ENCODE measurements at places on chromosomes 4 and X.

- DNase-seq = no peak
These were observed 24.1 kb downstream of the ATOH1 start for GRCh38 chr4:93852680-93853079.

GRCh38 chrX:4741024-4741423 is 1027.6 kb upstream of the PRKX start:
- DNase-seq = no peak

DNA sequence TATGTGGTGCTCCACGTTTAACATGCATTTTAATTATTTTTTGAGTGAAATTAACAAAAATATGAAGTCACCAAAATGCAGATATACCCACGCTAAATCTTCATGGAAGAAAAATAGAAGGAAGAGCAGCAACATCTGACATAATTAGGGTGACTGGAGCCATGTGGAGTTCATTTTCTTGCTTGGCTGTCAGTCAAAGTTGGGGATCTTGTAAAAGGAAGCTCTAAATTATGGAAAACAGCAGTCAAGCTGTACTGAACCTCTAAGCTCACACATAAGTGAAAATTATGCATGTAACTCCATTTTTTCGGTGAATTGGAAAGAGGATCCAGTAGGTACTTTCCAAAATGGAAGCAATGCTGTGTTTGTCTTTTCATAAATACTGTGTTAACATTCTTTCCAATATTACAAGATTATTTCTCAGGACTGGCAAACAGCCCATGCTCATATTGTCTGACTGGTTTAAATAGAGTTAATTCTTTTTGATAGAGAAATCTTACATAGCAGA is 9.7 kb upstream of the PDGFC start:
- DNase-seq = no peak

- DNase-seq = no peak
These were observed 56.0 kb downstream of the SPRY1 start for GRCh38 chr4:123452616-123453015.

DNA sequence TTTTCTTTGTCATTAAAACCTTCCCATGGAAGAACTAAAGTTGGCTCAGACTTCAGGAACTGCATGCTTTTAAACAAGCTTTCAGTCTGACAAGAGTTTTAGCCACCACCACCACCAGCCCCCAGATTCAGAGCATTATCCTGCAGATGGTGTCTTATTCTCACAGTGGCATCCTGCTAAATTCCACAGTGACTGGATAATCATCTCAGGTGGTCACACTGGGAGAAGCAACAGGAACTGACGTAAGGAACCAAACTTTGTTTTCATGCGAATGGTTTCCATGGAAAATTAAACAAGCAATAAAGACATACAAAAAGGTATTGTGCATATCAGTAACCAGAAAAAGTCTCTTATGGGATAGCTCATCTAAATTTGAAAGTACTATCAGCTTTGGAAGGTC is 370.7 kb downstream of the FBXW7 start:
- no peak for DNase-seq

DNA sequence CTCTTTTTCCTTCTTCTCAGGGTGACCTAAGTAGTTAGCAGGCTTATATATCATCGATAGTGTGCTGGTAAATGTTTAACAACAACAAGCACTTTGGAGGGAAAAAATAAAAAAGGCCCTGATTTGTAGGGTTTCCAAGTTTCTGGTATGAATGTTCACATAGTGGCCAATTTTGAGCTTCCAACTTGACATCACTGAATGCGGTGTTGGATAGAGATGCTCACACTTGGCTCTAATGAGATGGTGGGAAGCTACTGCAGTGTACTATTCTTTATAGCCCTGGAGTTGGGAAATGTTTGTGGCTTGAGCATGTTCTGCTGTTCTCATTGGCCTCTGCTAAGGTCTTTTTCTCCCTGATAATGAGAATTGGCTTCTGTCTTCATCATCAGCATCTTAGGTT is 875.3 kb downstream of the PCDH7 start:
- no peak for DNase-seq

- no peak for DNase-seq
These were observed 202.5 kb upstream of the KLF8 start for GRCh38 chrX:56029691-56030090.

- DNase-seq = no peak
These were observed 115.2 kb upstream of the LNX1 start for GRCh38 chr4:53706422-53707032.

DNA sequence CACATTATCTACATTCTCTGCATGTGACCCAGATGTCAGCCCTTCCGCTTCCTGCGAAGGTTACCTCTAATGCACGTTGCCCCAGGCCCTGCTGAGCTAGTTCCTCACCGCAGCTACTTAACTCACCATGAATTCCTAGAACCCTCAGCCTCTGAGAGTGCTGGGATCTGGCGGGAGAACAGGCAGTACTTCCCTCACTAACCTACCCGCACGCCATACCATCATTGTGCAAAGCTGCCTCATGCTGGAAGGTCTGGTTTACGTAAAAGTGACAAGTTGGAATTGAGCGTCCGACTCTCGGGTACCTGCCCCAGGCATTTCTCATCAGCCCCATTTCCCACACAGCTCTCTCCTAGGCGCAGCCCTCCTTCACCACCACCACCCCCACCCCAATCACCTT is 6.3 kb downstream of the SLC25A4 start:
- DNase-seq = no peak

- no peak for DNase-seq
These were observed 16.2 kb downstream of the BOD1L1 start for GRCh38 chr4:13611283-13611842.

DNA sequence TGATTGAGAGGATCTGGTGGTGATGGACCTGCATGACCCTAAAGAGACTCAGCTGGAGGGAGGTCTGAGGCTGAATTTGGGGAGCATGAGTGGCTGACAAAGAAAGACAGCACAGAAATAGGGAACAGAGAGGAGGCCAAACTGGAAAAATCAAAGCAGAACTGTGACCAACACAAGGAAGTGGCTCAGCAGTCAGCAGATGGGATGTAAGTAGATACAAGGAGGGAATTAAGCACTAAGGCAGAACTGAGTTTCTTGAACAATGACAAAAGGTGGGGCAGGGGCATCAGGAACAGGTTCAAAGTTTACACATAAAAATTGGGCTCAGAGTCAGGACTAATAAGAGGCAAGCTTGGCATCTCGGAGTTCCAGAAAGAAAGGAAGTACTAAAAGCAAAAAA is 144.3 kb upstream of the KLF3 start:
- DNase-seq = no peak

GRCh38 chrX:1239681-1240142 is 27.3 kb upstream of the CRLF2 start:
- no peak for DNase-seq

- DNase-seq = no peak
These were observed 37.1 kb upstream of the PLAC8 start for GRCh38 chr4:83151651-83152050.

DNA sequence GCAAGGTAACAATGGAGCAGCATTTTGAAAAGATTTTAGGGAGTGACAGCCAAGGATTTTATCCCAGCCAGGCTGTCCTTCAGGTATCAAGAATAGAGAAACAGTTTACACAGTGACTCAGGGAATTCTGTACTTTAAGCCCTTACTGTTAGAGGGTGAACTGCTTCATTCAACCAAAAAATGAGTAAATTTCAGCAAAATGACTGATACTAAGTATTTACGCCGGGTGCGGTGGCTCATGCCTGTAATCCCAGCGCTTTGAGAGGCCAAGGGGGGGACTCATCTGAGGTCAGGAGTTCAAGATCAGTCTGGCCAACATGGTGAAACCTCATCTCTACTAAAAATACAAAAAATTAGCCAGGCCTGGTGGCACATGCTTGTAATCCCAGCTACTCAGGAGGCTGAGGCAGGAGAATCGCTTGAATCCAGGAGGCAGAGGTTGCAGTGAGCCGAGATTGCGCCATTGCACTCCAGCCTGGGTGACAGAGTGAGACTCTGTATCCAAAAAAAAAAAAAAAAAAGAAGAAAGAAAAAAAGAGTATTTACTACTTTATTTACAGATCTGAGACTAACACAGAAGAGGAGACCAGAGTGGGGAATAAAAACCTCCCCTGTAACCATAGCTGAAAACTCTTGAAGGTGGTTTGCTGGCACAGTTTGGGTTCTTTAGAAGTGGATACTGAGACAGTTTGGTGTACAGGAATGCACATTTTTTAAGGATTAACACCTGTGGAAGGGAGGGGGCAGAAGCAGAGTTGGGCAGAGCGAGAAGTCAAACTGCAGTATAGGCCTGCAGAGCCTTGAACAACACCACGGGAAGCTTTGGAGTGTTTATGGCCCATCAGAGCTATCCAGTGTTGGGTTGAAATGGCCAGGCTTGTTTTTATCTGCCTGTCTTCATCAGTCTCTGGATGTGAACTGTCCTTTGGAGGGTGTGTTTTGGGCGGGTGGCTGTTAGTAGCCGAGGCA is 40.5 kb downstream of the TMEM131L start:
- peak; percentile 47 for DNase-seq

DNA sequence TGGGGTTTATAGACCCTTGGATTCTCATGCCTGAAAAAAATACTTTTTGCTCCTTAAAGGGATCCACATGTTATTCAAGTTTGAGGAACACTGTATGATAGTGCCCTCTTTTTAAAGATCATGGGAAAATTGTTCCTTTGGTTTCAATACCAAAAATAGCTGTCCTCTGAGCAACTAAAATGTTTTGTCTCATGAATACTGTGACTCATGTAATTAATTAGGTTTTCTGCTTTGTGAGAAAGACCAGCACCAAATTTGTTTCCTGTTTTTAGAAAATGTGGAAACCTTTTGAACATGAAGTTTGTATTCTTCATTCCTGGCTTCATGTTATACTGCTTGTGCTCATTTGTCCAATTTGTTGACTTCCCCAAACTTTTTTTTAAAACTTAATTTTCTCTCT is 127.6 kb upstream of the SH3RF1 start:
- no peak for DNase-seq

DNA sequence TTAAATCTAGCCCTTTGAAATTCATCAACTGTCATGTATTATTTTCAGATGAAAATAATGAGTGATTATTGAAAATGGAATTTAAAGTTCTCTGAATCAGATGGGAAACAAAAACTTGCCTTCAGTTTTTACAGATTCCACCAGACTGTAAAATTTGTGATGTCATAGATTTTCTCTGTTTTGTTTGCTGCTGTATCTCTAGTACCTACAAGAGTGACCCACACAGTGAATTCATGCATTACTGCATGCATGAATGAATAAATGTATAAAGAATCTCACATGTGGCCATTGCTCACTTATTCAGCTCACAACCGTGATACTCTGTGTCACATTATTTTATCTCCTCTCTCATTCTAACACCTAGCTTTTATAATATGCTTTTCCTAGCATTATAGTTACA is 532.2 kb upstream of the AGA start:
- DNase-seq = no peak

DNA sequence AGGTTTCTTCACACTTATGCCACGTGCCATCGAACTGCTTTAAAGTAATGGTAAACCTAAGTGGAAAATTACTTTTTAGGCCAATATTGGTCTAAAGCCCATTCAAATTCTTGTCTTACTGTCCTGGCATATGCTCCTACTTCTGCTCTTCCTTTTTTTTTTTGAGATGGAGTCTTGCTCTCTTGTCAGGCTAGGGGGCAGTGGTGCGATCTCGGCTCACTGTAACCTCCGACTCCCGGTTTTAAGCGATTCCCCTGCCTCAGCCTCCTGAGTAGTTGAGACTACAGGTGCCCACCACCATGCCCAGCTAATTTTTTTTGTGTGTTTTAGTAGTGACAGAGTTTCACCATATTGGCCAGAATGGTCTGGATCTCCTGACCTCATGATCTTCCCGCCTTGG is 129.0 kb upstream of the TECRL start:
- DNase-seq = no peak

DNA sequence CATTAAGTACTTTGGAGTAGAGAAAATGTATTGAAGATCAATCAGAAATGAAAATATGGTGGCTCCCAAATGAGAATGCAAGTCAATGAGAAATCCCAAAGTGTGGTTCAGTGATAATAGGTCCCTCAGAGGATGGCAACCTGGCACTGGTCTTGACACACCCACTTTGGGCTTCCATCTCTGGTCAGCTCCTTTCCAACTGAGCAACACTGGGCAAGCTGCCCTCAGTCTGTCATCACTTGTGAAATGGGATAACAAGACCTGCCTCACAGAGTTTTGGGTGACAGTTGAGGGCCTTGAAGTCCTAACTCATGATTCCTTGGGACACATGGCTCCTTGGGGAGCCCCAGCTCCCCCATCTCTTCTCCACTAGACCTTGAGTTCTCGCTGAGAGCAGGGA is 29.0 kb upstream of the MAMLD1 start:
- no peak for DNase-seq

DNA sequence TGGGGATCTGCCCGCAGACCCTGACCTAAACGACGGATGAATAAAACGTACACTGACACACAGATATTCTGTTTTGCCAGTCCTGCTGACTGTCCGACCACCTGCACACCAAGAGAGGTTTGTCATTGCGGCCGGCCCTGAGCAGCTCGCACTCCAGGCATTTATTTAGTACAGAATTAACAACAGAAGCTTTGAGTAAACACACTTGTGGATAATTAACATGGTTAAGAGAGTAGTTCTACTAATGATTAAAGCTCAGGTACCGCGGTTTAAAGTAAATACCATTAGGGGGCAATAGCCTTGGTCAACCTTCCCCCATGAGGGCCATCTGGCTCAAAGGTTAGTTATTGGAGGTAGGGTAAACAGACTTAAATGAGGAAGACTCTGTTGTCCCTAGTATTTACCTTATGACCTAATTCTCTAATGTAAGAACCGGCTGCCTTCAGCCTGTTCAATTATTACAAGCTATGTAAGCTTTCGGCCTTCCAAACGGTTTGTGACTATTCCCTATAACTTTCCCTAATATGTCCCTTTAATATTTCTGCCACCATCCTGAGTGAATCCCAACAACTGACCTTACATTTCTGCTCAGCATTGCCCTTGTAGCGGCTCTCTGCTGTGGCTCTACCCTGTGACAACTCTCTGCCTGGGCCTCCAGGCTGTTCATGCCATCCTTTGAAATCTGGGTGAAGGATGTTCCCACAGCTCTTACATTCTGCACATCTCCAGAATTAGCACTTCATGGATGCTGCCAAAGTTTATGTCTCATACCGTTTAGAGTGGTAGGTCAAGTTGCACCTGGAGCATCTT is 46.9 kb upstream of the SYTL5 start:
- no peak for DNase-seq

- no peak for DNase-seq
These were observed 34.2 kb downstream of the ELOVL6 start for GRCh38 chr4:110164251-110164650.

- DNase-seq = no peak
These were observed 53.5 kb upstream of the PUDP start for GRCh38 chrX:7201496-7201895.

Data from stimulated activated CD4-positive, alpha-beta T cell treated with anti-CD3 and anti-CD28 coated beads, Interleukin-1b, Interleukin-23, amount 100 ng/mL, for 48 hours (primary cell).